ENCODE measurements at places on chromosomes 12 and 14.

DNA sequence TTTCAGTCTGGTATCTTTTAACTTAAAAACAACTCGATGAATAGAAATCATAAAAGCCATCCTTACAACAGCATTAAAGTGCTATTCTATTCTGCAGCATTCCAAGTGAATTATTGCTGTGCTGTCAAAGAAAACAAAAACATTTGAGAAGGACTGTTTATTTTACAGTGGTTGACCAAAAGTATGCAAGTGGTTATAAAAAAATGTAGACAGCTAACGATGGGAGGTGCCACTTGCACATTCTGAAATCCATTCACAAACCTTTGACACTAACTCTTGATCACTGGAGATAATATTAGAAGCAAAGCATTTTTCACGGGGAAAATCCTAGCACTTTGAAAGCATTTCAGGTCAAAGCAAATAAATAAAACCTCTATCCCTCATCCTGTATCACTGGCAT is 55.6 kb downstream of the HMGA2 start:
- DNase-seq = no peak

DNA sequence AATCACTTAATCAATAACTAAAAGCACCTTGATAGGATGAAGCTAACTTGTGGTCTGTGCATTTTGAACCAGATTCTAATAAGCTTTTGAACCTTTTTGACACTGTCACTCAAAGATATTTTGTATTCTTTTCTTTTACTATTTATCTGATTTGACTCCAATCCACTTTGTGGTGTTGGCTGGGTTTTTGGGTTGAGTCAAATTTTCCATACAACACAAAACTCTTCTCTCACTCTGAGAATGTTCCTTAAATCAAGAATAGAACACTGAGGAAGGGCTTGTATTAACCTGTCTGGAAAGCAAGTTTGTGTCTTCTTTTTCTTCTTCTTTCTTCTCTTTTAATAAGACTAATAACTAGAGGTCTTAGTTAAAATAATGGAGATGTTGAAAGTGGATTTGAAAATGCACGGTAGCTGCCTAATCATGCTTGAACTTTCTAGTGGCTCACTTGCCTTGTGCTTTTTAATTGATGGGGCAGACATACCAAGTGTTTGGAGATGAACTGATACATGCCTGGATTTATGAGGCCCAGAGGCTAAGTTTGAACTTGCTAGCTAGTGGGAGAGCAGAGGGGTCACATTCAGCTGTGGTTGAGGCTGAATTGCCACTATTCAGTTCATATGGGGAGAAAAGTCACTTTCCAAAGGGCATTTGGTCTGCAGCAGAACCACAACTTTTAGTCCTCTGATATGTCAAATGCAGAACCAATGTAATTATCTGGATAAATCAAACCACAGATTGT is 93.5 kb upstream of the PTHLH start:
- no peak for DNase-seq

GRCh38 chr14:103185051-103186029 is 62.1 kb downstream of the TNFAIP2 start:
- no peak for DNase-seq

DNA sequence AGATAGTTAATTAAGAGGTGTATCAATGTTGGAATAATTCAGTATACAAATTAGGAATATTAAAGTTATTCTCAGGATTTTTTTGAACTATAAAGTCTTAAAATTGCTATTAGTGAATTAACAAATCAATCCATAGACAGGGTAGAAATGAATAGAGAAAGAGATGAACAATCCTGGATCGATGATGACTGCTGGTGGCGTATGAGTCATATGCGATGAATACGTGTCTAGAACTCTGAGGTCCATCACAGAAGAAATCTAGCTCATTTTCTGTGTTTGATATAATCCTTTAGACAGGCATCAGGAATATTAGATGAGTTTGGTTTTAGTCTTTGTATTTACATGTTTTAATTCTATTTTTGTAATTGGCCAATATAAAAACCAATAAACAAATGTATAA is 85.4 kb upstream of the RTL1 start:
- DNase-seq = no peak

DNA sequence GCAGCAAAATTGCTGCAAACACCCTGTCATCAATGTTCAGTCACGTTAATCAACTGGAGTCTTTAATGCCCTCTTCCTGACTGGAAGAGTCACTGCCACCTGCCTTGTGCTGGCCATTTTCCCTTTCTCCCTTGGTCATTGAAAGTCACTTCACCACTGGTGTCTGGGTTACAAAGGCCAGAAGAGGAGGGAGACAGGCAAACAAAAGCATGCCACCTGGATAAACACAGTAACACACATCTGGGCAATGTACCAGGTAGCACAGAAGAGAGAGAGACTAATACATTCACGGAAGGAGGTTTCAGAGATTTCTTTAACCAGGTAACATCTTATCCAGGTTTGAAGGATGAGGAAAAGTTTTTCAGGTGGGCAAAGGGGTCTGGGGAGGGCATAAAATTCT is 32.7 kb downstream of the GPHB5 start:
- DNase-seq = no peak

- DNase-seq = no peak
Observed at GRCh38 chr12:20577054-20577453, 118.1 kb upstream of the SLCO1C1 start.

DNA sequence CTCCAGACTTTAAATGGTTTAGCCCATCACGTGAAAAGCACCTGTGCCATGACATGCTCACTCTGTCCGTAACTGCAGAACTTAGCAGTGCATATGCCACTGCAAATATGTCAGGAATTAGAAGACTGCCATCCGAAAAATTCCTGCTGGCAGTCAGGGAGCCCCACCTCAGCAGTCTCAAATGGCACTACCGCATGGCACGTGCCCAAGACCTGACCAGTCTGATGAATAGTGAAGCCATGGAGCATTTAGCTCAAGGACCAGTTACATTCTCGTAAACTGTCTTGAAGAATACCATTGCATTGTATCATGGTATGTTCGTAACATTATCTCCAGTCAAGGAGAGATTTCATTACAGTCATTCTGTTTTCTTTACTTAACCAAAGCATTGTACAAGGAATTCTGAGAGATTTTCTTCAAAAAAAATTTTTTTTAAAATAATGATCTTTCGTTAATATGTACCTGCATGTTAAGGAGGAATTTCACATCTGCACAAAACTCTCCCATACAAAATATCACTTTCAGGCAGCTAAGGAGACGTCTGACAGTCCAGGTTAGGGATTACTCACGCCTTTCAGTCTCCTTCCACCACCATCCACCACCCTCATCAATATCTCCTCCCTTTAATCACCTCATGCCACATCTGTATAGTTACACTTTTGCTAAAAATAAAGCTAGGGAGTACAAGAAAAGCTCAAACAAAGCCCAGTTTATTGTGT is 138.5 kb downstream of the ANO2 start:
- DNase-seq = no peak

- DNase-seq = no peak
Observed at GRCh38 chr14:56268673-56269072, 150.5 kb downstream of the PELI2 start.

DNA sequence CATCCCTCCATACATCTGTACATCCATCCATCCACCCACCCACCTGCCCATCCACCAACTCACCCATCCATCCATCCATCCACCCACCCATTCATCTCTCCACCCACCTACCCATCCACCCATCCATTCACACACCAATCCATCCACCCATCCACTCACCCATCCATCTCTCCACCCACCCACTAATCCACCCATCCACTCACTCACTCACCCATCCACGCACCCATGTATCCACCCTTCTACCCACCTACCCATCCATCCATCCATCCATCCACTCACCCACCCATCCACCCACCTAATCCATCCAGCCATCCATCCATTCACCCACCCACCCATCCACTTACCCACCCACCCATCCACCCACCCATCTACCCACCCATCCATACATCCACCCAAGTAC is 16.2 kb downstream of the GALNT9 start:
- no peak for DNase-seq

DNA sequence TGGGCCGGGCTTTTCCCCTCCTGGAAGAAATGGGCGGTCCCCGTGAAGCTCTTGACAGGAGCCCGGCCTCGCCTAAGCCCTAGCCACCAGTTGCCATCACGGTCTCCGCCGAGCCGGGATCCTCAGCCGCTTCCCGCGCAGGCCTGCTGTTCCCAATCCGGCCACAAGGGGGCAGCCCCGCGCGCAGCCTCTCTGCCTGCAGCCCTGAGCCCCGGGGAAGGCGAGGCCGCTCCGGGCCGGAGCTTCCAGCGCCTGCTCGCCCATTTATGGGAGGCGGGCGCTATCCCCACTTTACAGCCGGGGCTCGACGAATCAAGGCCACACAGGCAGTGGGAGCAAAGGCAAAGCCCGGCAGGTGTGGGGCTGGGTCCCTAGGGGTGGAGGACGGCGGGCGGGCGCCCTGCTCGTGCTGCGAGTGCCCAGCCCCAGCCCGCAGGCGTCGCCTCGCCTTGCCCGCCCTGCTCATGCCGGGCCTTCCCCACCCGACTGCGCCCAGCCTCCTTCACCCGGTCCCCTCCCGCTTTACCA is 61.5 kb downstream of the LGMN start:
- peak; percentile 54 for DNase-seq

DNA sequence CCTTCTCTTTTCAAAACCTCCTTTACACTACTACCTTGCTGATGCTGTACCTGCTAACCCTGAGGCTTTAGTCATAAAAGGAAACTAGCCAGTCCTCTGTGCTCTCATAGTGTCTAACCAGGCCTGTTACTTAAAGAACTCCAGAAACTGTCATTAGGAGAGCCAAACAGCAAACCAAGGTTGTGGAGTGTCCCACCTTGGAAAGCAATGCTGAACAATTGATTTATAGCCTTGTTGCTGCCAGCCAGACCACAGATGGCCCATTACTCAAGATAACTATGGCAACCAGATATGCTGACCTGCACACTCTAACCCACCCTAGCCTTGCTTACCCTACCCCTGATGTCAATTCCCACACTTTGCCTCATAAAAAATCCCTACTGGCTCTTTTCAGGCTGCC is 26.5 kb upstream of the BCAT1 start:
- DNase-seq = no peak

DNA sequence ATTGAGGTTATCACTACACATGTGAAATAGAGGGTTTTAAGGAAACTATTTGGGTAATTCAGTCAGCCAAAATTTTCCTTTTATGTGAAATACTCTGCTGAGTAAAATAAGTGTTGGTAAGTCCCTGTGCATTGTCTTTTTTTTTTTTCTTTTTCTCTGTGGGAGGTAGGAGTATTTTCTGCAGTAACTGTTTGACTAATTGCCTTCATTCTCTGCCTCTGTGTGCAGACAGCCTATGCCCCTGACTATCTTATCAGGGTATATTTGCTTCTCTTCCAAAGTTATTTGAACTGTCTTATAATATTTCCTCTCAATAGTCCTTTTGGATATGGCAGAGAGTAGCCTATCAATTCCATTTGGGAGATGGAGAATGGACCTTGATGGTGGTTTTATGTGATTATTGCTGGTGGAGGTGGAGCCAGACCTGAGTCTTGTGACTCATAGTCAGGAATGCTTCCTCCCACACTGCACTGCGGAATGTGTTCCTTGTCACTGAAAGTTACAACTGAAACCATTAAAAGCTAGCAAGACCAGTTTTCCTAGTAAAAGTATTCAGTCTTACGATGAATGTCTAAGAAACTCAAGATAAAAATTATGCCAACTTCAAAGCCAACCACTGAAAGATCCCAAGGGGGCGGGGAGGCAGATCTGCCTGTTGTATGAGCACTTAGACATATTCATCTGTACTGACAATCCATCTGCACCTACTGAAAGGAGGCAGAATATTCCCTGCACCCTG is 40.9 kb upstream of the STXBP6 start:
- no peak for DNase-seq

- no peak for DNase-seq
Observed at GRCh38 chr12:2396448-2396871, 343.7 kb downstream of the CACNA1C start.

- DNase-seq = no peak
Observed at GRCh38 chr12:12439636-12440035, 82.8 kb downstream of the BORCS5 start.

- no peak for DNase-seq
Observed at GRCh38 chr14:101665478-101666078, 95.9 kb upstream of the PPP2R5C start.

DNA sequence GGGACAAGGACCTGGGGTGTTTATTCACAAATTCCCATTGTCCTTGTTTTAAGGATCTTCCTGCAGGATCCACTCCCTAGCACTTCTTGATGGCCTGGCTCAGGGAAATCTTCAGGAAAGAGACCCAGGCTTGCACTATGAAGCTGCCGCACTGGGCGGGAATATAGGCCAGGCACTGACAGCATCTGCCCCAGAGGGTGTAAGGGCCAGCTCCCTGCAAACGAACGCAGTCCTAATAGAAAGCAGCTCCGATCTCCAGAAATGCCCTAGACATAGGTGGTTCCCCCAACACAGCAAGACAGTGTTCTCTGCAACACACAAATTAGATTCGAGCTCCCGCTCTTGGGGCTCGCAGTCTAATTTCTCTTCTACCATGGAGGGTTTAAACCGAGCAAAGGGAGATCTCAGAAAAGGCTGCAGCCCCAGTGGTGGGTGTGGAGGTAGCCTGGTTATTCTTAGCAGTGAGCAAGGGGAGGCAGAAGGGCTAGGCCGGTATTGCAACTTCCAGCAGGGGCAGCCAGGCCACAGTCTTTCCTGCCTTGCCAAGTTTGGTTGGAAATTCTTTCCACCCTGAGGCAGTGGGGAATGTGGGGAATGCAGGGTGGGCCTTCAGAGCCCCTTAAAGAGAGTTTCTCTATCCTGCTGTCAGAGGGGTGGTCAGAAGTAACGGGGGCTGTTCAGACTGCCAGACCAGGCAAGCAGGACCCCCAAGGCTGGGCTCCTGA is 16.1 kb upstream of the WSCD2 start:
- DNase-seq = no peak

DNA sequence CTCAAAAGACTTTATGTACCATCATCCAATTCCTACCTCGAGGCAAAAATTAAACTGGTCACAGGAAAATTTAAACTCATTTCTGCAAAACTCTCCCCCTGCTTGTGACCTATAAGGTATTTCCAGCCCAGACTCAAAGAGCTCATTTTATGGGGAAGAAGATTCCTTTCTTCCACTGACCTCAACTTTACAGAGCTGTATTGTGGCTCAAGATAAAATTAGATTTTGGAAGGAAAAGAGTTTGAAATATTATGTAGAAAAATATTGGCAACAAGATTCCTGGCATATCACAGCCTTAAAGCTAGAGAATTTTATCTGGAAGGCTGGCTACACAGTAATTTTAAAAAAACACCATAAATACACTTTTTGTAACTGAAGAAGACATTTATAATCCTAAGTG is 91.7 kb downstream of the STXBP6 start:
- DNase-seq = no peak

GRCh38 chr14:59028476-59029202 is 159.8 kb upstream of the DAAM1 start:
- DNase-seq = peak; percentile 55

- no peak for DNase-seq
Observed at GRCh38 chr12:62841846-62842245, 93.1 kb downstream of the PPM1H start.
